ENCODE measurements at places on chromosomes 11 and 22.

DNA sequence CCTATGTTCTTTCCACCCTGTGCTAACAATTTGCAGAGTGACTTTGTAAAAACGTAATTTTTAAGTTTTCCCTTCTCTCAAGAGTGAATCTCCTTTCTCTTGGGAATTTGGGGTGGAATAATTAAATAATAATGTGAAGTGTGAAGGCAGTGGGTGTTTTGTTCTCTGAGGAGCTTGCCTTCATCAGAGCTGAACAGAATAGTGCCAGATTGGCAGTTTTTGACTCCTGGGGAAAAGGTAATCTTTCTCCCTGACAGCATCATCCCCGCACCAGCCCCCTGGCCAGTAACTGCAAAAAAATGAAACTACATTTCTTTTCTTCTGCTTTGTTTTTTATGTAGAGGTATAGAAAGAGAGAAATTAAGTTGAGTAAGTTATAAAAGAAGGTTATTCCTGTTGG, 59.9 kb downstream of the MUC15 start:
- DNase-seq, result no peak

- peak; percentile 31 for DNase-seq
Measured at GRCh38 chr22:32378707-32379272, 21.1 kb downstream of the RFPL3 start.

DNA sequence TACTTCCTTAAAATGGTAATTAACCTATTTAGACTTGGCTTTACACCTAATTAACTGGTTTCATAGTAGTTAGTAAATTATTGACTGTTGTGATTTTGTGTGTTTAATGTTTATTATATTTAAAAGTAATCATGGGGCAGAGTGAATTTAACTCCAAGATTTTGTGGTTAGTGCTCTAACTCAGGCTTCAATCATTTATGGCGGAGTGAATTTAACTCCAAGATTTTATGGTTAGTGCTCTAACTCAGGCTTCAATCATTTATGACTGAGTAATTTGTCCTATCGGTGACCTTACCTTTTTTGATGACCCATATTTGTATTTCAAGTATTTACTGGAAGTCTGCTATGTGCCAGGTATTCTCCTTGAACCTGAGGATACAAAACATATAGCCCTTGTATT, 7.2 kb downstream of the PRRG4 start:
- no peak for DNase-seq

GRCh38 chr11:74769055-74769707, 20.5 kb downstream of the RNF169 start:
- no peak for DNase-seq

- peak; percentile 73 for DNase-seq
Measured at GRCh38 chr11:130652671-130653335, 204.4 kb downstream of the ADAMTS15 start.

GRCh38 chr22:36009085-36009484, 19.5 kb downstream of the RBFOX2 start:
- peak; percentile 48 for DNase-seq

GRCh38 chr22:42920101-42920820, 63.2 kb upstream of the ARFGAP3 start:
- peak; percentile 74 for DNase-seq

DNA sequence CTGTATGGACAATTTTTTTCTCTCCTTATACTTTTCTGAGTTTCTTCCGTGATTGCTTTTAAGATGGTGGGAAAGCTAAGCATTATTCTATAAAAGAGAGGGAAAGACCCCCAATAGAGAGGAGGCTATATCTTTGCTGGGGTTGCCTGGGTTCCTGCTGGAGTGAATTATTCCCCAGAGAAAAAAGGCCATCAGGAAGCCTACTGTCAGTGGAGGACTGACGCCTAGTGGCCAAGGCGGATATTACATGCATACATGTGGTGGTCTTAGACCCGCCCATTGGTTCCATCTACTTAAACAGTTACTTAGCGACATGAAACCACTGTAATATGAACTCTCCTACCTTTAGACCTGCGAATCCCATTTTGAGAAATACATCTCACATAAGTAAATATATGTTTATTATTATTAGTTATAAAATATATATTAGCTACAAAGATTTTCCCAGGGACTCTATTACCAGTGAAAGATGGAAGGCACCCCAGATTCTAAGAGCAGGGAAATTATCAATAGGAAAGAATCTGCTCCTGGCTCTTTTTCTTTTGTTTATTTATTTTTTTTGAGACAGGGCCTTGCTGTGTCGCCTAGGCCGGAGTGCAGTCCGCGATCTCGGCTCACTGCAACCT, 15.7 kb upstream of the PGA3 start:
- peak; percentile 82 for DNase-seq

DNA sequence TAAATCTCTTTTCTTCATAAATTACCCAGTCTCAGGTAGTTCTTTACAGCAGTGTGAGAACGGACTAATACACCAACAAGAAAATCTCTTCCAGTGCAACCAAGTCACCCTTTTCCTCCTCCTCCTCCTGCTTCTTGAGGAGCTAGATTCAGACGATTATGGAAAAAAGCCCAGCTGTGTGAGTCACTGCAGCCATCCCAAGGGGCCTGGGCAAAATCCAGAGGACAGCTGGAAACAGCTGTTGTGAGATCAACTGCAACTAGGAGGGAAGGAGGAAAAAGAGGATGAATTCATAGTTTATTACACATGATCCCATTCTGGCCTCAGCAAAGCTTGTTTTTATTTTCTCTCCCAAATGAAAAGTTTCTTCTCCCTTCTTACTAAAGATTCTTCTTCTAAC, 32.9 kb downstream of the RBFOX2 start:
- peak; percentile 95 for DNase-seq

GRCh38 chr11:1160231-1161101, 2.7 kb downstream of the MUC5AC start:
- DNase-seq, result no peak

- DNase-seq, result no peak
Measured at GRCh38 chr11:11387207-11387606, 34.2 kb upstream of the CSNK2A3 start.

GRCh38 chr11:59413646-59414045, 12.6 kb downstream of the OR5A2 start:
- no peak for DNase-seq

DNA sequence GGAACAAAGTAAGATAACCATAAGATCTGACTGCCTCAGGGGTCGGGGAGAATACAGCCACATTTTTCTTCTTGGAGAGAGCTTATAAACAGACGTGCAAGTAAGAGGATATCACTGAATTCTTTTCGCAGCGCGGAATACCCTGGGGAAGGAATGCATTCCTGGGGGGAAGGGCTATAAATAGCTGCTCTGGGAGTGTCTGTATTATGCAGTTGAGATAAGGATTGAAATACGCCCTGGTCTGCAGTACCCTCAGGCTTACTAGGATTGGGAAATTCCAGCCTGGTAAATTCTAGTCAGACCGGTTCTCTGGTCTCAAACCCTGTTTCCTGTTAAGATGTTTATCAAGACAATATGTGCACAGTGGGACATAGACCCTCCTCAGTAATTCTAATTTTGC, 1491.7 kb upstream of the RAG2 start:
- DNase-seq, result no peak

DNA sequence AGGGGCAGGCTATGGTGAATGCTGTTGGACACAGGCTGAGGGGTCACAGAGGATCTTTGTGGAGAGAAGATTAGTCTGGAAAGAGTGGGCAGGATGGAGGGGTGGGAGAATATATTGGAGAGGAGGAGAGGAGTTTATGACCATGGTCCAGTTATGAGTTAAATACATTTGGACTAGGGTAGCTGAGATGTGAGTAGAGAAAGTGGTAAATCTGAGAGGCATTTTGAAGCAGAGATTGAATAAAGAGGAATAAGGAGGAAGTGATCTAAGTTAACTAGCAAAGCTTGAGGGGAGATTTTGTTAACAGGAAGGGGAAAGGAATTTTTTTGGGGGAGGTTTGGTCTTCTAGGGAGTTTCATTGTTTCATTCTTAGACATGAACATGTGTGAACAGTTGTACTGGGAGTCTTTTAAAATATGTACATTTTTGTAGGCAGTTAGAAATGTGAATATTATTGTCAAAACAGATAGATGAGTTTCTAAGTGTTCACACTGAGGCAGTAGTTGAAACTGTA, 43.1 kb upstream of the EED start:
- no peak for DNase-seq

DNA sequence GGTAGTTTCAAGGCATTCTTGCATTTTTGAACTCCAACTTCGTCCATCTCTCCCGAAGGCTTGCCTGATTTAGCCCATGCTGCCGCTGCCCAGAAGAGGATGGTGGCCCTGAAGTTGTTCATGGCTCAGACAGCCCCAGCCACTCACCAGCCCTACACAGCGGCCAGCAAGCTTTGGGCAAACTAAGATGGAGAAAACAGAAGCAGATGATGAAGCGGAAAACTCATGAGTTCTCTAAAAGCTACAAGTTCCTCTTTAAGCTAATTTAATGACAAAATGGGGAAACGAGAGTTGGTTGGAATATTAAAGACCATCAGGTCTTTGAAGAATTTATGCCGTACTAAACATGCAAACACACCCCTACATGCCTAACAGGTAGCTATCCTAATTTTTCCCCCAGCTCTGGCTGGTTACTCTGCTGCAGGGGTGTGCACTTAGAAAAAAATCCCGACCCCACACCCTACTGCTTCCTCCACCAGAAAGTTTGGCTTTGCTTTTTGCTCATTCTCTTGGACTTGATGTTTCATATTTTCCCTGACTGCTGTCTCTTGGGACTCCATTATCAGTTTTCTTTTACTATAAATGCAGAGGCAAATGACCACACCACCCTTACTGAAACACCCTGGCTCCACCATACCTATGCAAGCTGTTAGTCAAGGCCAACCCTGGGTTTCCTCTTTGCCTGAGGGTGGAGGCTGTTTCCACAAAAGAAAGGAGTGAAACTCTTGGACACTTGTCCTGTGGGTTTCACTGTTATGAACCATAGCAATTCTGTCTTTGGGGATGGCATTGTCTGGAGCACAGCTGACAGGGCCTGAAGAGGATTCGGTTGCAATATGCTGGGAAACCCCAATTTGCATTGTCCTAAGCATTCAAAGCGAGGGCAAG, at the start of gene MPEG1:
Gene MPEG1, minus strand, starts transcription at position 184 of the 888 bp plus-strand sequence. Its CDS starts 62 bp downstream, at position 122.
- DNase-seq, result no peak
